ENCODE measurements at places on chromosomes 7 and 10.

GRCh38 chr7:137519181-137519691, 175.7 kb upstream of the PTN start:
- DNase-seq: no peak

GRCh38 chr7:154858836-154859537, 143.9 kb downstream of the PAXIP1 start:
- no peak for DNase-seq

- DNase-seq: no peak
These were observed 30.6 kb upstream of the GALNTL5 start for GRCh38 chr7:151925446-151926335.

GRCh38 chr7:18290223-18290622, 205.3 kb upstream of the HDAC9 start:
- DNase-seq: no peak

DNA sequence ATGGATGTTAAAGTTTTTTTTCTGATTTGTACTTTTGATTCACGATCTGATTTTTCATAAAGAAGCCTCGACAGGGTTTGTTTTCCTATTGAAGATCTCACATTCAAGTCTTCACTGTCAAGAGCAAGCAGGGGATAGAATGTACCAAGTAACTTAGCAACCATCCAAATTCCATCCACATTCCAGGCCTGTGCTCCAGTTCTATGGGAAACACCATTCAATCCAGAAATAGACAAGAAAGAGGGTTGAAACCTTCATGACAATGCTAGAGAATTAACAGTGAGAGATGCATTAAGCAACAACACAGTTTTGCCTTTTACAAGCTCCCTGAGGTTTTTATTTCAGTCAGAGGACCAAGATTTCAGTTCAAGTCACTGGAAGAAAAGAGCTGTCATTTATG, 300.2 kb downstream of the NEBL start:
- DNase-seq: no peak

DNA sequence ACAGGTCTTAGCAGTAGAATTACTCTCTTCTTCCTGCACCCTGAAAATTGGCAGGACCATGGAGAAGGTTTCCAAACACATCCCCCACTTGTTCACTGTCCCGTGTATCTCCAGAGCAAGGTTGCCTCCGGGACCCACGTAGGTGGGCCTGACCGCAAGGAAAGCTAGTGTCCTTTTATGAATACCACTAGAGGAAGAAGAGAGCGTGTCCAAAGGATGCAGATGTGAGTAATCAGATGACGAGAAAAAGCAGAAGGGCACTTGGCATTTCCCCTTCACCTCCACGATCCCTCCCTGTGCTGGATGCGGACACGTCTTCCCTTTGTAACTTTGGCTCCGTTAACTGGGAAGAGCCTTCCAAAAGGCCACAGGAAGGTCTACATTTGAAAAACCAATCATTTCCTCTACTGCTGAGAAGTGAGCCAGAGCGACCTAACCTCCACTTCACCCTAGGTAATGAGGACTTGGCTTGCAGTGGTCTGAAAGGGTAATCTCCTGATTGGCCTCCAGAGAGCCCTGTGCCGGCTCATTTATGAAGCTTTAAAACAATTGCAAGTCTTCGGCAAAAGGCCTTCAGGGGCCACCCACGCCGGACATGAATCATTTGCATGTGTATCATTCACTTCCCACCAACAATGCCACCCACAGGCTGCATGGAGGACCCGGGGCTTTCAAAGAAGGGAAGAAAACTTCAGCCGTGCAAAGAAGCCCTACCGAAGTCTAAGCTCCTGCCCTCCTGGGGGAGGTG, 55.4 kb downstream of the LYZL1 start:
- DNase-seq: no peak

GRCh38 chr10:107589081-107589480, 424.6 kb upstream of the SORCS1 start:
- DNase-seq: no peak

DNA sequence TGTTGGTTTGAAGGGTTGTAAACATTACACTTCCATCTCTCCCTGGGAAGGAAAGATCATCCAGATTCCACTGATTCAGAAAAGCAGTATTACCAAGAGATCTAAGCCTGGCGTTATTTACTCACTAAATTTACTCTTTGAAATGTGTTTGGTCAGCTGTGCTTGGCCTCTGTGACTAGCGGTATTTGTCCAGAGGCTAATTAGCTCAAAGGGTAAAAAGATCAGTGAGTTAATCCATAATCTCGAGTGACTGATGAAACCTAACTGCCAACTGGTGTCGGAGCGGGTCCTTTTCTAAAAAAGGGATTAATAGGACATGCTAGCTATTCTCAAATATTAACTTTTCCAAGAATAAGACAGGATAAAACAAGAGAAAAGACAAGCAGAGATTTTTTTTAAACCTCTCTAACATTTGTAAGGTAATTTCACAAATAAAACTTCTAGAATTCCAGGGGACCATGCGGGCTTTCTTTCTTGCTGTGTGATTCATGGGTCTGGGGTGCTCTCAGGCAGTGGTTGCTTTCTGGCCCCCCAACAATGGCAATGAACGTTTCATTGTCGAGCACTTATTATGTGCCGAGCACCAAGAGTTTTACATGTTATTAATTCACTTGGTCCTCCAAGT, 247.3 kb upstream of the AOAH start:
- no peak for DNase-seq

DNA sequence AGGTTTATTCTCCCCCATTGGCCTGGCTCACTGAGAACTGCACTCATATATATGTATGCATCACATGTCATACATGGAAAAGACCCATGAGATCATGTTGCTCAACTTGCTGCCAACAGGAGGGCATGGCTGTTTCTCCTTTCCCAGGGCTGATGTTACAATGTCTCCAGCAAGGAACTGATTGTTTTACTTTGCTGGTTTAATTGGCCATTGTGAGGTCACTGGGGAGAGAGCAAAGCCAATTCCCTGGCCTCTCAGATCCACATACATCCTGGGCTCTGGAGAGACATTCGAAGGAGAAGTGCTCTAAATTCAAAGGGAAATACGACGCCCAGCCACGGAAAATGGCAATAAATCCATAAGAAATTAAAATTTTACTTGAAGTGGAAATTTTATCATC, 287.8 kb downstream of the WDR11 start:
- DNase-seq: no peak

- DNase-seq: no peak
These were observed 15.1 kb downstream of the URGCP start for GRCh38 chr7:43891069-43891955.

DNA sequence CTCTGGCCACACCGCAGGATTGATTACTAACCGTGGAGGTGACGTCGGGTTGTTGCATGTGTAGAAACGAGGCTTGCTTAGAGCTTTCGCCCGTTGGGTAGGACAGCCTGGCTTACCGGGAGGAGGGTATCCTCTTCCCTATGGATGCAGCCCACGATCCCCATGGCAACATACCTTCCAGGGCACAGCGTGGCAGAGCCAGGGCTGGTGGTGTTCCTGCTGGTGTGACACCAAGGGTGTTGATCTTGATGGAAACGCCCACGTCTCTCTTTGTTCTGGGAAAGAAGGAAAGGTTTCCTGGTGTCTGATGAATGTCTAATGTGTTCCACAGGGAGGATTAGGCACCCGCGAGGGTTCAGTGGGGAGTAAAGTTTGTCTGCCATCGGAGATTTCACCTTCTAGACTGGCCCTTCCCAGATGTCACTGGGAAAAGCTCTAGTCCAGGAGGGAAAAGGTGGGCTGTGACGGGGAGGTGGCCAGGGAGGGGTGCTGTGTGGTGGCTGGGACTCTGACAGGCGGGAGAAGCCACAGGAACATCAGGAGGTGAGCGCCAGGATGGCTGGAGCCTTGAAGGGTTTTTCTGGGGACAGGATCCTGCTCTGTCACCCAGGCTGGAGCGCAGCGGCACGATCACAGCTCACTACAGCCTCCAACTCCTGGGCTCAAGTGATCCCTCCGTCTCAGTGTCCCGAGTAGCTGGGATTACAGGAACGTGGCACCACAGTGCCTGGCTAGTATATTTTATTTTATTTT, 102.1 kb downstream of the CUX1 start:
- no peak for DNase-seq

DNA sequence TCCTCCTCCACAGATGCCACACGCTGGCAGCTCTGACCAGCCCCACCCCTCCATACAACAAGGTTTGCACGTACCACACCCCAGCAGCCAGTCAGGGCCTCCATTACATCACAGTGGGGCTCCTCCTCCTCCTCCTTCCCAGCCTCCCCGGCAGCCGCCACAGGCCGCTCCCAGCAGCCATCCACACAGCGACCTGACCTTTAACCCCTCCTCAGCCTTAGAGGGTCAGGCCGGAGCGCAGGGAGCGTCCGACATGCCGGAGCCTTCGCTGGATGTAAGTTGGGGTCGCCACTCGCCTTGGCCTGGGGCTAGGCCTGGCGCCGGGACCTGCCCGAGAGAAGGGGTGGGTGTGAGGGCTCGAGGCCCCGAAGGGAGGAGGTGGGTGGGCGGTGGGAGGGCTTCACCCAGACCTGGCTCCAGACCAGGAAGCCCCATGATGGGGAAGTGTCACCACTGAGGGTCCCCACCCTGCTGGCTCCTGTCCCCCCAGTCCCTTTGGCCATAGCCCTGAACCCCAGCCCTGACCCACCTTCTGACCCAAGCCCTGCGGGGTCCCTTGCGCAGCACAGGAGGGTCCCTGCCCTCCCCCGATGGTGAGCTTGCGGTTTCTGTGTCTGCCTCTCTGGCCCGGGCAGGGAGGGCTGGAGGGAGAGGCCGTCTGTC, 36.2 kb upstream of the PPIF start:
- DNase-seq: no peak

- no peak for DNase-seq
These were observed 183.1 kb upstream of the PRPS1L1 start for GRCh38 chr7:18210788-18211187.

DNA sequence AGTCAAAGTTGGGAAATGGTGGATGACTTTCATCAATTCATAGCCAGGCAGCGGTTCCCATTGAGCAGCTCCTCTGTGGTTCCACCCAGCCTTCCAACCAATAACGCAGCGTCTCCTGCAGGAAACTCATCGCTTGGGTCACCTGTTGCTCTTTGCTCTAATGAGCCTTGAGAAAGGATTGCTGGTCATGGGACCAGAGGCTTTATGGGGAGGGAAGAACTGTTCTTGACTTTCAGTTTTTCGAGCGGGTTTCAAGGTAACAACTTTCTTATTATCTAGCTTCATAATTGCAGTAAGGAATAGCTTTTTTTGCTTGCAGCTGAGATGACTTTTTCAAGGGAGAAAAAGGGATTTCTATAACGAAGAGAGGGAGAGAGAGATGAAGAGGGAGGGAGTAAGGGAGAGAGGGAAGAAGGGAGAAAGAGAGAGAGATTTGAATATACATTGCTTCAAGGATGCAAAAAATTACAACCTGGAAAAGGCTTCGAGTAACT, 405 bp upstream of the ENTPD1 start:
- DNase-seq: no peak

DNA sequence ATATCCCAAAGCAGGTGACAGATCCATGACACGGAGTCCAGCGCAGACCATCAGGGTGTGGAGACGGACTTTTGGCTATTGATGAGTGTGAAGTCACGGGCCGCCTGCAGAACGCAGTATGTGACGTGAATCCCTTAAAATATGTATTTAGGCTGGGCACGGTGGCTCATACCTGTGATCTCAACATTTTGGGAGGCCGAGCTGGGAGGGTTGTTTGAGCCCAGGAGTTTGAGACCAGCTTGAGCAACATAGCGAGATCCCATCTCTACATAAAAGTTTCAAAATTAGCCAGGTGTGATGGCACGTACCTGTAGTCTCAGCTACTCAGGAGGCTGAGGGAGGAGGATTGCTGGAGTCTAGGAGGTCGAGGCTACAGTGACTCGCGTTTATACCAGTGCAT, 1.9 kb upstream of the AMZ1 start:
- no peak for DNase-seq

- no peak for DNase-seq
These were observed 76.6 kb downstream of the GPR37 start for GRCh38 chr7:124688991-124689390.

- DNase-seq: no peak
These were observed 2.2 kb upstream of the PON3 start for GRCh38 chr7:95398155-95398940.

- DNase-seq: no peak
These were observed 152.5 kb downstream of the WDR37 start for GRCh38 chr10:1208366-1209311.

- no peak for DNase-seq
These were observed 23.6 kb upstream of the PWWP2B start for GRCh38 chr10:132373241-132373955.

DNA sequence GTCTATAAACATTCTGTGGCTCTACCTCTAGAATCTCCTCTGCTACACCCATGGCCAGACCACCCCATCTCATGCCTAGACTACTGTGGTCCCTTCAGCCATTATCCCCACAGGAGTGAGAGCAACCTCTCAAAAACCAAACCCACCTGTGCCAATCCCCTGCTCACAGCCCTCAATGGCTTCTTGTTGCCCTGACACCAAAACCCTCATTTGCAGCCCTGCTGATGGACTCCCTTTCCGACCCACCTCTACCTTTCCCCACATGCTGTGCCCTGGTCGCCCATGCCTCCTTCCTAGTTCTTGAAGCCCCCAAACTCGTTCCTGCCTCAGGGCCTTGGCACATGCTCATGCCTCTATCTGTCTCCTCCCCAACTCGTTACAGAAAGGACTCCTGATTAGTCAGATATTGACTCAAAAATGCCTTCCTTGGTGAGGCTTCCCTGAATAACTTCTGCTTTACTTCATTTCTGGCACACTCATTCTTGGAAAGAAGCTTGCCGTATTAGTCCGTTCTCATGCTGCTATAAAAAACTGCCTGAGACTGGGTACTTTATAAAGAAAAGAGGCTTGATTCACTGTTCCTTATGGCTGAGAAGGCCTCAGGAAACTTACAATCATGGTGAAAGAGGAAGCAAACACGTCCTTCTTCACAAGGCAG, 104.2 kb downstream of the TEX36 start:
- DNase-seq: no peak

DNA sequence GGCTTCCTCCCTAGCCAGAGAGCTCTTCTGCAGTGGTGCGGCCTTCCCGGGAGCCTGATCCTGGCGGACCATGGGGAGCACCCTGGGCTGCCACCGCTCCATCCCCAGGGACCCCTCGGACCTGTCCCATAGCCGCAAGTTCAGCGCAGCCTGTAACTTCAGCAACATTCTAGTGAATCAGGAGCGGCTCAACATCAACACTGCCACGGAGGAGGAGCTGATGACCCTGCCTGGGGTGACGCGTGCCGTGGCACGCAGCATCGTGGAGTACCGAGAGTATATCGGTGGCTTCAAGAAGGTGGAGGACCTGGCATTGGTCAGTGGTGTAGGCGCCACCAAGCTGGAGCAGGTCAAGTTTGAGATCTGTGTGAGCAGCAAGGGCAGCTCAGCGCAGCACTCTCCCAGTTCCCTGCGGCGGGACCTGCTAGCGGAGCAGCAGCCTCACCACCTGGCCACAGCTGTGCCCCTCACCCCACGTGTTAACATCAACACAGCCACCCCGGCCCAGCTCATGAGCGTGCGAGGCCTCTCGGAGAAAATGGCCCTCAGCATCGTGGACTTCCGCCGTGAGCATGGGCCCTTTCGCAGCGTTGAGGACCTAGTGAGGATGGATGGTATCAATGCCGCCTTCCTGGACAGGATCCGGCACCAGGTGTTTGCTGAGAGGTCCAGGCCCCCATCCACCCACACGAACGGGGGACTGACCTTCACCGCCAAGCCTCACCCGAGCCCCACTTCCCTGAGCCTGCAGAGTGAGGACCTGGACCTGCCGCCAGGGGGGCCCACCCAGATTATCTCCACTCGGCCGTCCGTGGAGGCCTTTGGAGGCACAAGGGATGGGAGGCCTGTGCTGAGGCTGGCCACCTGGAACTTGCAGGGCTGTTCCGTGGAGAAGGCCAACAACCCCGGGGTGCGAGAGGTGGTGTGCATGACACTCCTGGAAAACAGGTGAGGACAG, 1.5 kb downstream of the EEPD1 start:
- no peak for DNase-seq
